ENCODE measurements at places on chromosomes 2 and 18.

- no peak for DNase-seq
Measured at GRCh38 chr2:37340637-37341036, 3.8 kb upstream of the QPCT start.

DNA sequence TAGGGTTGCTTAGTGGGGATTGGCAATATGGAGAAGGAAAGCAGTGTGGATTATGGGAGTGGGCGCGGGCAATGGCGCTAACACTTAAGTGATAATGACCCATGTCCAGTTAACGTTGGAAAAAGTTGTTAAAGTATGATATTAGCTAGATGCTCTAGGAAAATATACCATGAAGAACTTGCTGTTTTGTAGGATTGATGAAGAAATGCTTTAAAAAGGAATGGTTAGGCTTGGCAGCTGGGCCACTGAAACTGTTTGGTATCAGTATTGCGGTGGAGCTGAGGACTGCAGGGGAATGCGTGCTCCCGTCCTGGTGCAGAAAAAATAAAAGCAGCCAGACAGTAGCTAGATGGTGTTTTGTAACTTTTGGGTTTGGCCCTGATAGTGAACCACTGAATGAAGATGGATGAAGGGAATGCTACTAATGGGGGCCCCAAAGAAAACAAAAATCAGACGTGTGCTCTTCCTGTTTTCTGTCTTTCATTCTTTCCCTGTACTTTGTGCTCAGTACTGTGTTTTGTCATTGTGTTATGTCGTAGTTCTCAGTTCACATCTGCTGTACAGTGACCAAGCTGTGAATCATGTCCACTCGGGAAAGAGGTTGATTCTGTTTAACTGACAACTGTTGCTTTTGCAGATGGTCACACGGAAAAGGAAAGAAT, 999 bp downstream of the INSIG2 start:
- DNase-seq: no peak

DNA sequence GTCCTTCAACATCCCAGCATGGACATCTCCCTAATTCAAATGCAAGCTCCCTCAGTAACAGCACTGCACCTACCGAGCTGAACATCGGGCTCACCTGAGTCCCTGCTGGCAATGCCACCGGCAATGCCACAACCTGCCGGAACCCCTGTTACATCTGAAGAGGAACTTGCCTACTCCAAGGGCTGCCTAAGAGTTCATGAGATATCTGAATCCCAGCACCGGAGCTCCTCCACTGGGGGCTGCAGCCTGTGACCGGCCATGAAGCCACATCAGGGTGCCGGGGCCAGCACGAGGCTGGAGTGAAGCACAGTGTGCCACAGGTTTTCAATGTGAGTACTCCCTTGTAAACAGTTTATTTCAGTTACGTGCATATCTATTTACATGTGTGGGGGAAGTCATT, 152.9 kb downstream of the EIPR1 start:
- no peak for DNase-seq

DNA sequence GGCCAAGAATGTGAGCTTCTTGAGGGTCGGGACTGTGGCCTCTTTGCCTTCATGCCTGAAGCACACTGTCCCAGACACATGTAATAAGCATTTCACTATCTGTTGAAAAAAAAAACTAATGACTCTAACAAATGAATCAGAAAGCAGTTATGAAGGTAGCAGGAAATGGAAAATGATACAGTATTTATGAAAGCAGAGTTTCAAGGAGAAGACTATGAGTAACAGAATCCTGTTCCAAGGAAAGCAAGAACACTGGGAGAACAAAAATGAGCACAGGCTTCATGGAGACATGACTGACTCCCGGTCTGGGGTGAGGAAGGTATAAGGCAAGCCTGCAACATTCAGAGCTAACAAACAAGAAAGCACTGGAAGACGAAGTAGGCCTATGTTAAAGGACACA, 190.8 kb downstream of the RNF152 start:
- DNase-seq: no peak

DNA sequence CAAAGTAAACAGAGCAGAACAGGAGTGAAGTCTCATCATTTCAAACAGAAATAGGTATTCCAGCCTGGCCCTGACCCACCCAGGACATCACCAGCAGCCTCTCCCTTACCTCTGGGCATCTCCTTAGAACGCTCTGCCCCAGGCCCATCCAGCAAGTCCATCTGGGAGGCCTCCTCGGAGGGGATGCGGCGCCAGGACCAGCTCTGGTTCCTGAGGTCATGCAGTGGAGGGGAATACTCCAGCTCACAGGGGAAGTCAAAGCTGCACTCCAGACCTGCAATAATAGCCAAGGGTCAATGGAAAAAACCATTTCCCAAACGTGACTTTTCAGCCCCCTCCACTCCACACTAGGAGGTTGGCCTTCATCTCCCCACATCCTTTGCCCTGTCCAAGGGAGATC, 226.6 kb downstream of the ALK start:
- DNase-seq: no peak

- no peak for DNase-seq
Measured at GRCh38 chr18:39909706-39910105, 2045.3 kb upstream of the PIK3C3 start.

GRCh38 chr18:21484851-21485636, 115.5 kb downstream of the ESCO1 start:
- peak; percentile 63 for DNase-seq

GRCh38 chr2:198807131-198807530, 650.6 kb downstream of the SATB2 start:
- no peak for DNase-seq

All from putamen (tissue), 1 donor.